ENCODE measurements at places on chromosomes 11 and 22.

GRCh38 chr11:127385071-127385470, 384.5 kb upstream of the KIRREL3 start:
- no peak for DNase-seq

- DNase-seq, result no peak
Observed at GRCh38 chr11:132050577-132051165, 680.3 kb downstream of the NTM start.

GRCh38 chr22:48919851-48920589, 907.7 kb downstream of the BRD1 start:
- no peak for DNase-seq

GRCh38 chr11:46616551-46617133, 385 bp downstream of the HARBI1 start:
- no peak for DNase-seq

GRCh38 chr11:104944076-104944475, 24.3 kb downstream of the CASP4 start:
- no peak for DNase-seq

DNA sequence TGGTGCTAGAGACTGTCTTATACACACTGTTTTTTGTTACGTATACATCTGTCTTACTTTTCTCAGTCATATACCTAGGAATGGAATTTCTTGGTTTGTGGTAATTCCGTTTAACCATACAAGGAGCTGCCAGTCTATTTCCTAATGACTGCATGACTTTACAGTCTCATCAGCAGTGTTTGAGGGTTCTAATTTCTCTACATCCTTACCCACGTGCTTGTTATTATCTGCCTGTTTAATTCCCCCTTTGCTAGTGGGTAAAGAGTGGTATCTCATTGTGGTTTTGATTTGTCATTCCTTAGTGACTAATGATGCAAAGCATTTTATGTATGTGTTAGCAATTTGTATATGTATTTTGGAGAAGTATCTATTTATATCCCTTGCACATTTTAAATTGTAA, 1008.0 kb downstream of the FAM181B start:
- DNase-seq, result no peak

- no peak for DNase-seq
Observed at GRCh38 chr22:37409459-37410050, 17.7 kb downstream of the ELFN2 start.

DNA sequence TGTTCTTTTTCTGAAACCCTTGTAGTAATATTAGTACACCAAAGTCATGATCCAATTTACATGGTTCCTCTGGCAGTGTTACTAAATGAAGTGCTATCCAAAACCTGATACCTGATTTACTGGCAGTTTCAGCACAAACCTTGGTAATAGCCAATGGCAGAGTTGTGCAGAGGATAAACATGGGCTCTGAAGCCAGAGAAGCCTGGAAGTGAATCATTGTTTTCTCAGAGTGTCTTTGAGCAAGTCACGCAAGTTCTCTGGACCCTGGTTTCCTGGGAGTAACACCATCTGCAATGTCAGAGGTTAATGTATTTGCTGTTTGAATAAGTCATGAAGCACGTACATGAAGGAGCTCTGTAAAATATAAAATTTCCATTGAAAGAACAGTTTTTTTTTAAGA, 222.3 kb upstream of the NARS2 start:
- DNase-seq, result peak; percentile 14

DNA sequence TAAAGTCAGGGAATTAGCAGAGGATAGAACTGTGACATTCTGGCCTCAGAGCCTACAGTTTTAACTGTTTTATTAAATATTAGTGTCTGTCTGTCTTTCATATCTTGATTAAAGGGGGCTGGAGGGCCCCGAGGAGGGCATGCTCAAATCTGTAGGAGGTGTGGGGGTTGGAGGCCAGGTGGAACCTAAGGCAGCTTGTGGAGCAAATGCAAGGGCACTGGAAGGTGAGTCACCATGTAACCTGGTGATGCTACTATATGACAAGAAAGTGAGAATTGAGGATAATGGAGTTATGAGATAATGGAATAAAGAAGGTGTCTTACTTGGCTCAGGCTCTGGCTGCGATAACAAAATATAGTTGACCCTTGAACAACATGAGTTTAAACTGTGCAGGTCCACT, 27.3 kb upstream of the TMEM86A start:
- DNase-seq, result no peak

DNA sequence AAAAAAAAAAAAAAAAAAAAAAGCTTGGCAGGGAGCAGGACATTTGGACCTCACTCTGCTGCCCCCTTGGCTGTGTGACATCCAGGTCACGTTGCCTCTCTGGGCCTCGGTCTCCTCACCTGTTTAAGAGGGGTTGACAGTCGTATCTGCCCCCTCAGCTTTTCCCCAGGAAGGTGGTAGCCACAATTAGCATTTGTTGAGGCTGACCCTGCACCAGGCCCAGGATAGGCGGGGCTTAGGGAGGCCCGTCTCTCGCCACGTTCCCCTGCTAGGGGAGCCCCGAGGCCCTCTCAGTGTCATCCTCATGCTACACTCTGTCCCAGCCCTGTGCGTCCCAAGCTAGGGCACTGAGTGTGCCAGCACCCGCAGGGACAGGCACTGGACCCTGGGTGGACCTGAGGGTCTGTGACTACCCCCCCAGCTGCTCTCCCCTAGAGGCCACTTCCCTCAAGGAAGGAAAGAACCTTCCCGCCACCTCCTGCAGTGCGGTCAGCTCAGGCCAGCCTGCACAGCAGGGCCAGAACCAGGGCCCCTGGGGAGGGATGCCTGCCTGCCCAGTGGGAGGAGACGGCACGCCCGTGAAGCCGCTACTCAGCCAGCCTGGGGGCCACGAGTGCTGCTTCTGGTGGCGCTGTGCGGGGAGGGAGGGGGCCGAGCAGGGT, 38.5 kb upstream of the PPARA start:
- DNase-seq, result no peak

GRCh38 chr11:10561947-10562346, 6.5 kb downstream of the LYVE1 start:
- no peak for DNase-seq

GRCh38 chr11:124759266-124760204, 2.6 kb downstream of the ESAM start:
- DNase-seq, result no peak

DNA sequence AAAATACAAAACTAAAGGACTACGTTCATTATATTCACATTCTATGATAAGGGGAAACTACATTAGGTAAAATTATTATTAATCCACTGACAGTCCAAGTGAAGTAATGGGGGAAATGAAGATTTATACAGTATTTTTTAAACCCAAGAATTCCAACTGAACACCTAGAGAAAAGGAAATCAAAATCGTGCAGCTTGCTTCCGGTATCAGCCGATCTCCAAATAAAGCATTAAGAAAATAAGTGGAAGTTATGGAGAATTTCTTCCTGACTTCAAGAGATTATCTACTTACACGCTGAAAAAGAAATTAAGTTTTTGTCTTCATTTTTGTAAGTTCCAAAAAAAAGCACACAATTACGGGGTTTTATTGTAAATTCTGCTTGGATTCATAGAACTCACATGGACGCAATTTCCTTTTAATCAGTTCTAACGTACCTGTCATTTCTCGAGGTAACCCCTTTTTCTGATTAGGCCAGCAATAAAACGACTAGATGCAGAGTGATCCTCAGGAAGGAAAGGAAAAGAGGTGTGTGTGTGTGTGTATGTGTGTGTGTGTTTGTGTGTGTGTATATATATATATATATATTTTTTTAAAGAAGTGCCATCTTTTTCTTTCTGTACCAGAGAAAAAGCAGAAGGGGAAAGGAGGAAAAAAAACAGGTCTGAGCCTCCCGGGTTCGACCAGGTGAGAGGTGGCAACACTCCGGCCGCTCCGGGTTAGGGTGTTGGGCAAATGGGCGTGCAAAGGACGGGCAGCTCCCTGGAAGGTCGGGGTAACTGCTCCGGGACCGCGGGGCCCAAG, 1.1 kb downstream of the ZBTB44 start:
- DNase-seq, result no peak

DNA sequence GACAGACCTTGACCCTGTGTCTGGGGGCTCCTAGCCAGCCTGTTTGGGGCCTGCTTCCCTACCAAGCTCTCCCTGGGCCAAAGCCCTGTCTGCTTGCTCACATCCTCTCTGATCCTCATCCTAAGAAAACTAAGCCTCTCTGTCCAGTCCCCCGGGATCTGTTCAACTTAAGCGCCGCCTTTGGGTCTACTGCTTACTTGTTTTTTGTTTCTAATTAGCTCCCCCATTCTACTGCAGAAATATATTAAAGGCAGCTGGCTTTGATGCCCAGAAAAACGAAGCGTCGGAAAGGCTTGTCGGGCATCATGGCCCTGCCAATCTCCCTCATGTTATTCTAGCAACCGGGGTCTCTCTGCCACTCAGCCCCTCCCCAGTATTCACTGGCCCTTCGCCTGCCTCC, 3.4 kb downstream of the DSCAML1 start:
- no peak for DNase-seq

GRCh38 chr22:37669586-37669985, 5.8 kb upstream of the LGALS1 start:
- DNase-seq, result no peak

DNA sequence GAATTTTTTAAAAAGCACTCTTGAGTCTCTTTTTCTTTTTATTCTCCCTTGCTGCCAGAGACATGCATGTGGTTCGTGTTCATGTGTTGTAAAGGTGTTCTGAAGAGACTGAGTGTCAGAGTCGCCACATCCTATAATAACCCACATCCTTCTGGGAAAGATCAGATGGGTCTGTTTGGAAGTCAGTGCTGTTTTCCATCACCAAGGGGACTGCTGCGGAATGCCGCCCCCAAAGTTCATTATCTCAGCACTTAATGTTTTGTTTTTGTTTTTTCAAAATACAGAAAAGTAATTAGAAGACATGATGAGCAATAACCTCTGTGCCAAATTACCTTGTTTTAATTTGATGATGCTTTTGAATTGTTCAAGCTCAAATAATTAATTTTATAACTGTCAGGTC, 56.9 kb upstream of the EIF3M start:
- DNase-seq, result no peak

DNA sequence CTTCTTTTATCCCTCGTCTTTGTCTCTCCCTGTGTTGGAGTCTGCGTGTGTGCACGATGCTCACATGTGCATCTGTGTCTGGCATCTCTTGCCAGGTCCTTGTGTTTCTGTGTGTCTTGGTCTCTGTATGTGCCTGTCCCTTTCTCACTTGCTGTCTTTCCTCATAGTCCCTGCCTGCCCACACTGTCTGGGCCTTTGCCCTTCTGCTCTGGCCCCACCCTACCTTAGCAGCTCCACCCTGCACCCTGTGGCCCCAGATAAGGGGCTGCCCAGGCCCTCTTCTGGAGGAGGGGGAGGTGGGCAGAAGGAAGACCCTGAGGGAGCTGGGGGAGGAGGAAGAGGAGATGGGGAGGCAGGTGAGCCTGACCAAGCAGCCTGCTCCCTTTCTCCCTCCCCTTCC, 2.8 kb downstream of the EHBP1L1 start:
- no peak for DNase-seq

GRCh38 chr11:48193876-48194275, 22.7 kb upstream of the OR4B1 start:
- no peak for DNase-seq

DNA sequence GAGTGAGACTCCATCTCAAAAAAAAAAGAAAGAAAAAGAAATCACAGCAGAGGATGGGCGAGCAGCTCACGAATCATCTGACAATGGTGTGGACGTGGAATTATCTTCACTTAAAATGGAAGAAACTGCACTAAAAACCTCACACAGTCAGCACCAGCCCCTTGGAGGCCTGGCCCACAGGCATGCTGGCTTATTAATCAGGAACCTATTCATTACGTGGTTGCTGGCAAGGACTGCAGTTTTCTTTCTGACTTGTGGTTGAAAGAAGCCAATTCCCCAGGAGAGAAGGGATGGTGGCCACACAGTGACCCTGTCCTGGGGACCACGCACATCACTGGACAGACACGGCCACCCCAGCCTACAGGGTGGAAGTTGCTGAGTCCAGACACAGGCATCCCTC, 401.1 kb downstream of the CTTN start:
- no peak for DNase-seq

GRCh38 chr11:71491531-71491930, 35.5 kb upstream of the KRTAP5-7 start:
- no peak for DNase-seq

GRCh38 chr22:38987171-38987895, 5.2 kb downstream of the APOBEC3B start:
- DNase-seq, result no peak

DNA sequence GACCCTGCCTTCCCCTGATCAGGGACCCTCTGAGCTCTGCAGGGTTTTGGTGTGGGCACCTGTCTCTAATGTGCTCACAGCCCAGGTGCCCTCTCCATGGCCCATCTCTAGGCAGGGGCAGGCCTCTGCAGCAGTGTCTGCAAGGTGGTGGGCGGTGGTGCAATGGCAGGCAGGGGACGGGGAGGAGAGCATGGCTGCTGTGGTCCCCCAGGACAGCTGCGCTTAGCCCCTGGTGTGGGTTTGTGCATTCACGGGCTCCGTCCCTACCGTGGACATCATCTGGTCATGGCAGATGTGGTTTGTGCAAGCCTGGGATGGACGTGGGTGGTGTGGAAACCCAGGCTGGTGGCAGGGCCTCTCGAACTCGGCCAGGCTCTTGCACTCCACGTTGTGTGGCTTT, 443.1 kb downstream of the TBC1D22A start:
- no peak for DNase-seq

GRCh38 chr22:18975434-18976196, 39.5 kb upstream of the PRODH start:
- no peak for DNase-seq

- no peak for DNase-seq
Observed at GRCh38 chr22:19115628-19116027, 6.6 kb downstream of the DGCR2 start.

- no peak for DNase-seq
Observed at GRCh38 chr11:10485646-10486045, 30.6 kb downstream of the AMPD3 start.

DNA sequence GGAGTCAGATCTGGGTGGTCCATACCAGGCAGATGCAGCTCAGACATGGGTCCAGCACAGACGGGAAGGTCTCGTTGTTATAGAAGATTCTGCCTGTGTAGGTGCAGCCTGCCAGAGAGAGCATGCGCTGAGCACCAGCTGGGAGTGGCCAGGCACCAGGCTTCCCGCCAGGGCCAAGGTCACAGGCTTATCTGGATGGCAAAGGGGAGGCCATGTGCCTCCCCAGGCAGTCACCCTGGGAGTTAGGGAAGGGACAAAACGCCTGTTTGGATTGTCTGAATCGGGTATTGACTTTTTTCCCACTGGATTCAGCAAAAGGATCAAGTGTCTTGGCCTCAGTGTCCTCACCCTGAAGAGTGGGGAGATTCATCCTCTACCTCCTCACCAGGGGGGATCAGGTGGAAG, 26.5 kb downstream of the PGA5 start:
- no peak for DNase-seq

DNA sequence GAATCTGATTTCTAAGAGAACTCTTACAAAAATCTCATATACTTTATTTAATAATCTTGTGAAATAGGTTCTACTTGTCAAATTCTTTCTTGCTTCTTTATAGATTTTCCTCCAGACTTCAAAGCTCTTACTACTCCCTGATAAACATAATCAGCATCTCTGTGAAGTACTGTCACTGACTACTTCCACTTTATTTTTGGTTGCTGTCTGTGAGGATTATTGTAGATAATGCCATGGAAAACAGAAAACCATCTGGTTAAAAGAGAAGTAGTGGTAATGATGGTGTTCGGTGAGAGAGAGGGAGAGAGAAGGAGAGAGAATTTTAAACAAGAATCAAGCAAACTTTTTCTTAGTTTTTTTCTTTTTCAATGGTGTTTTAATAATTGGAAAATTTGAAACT, 152.3 kb downstream of the TMEM135 start:
- DNase-seq, result no peak

GRCh38 chr11:11440144-11440543, 87.1 kb upstream of the CSNK2A3 start:
- no peak for DNase-seq

GRCh38 chr22:17137170-17137569, 16.0 kb upstream of the TMEM121B start:
- DNase-seq, result no peak
